ENCODE measurements at places on chromosomes 13 and 19.
A peak's percentile ranks its signal among the peaks of the same experiment; 100 is the strongest.

DNA sequence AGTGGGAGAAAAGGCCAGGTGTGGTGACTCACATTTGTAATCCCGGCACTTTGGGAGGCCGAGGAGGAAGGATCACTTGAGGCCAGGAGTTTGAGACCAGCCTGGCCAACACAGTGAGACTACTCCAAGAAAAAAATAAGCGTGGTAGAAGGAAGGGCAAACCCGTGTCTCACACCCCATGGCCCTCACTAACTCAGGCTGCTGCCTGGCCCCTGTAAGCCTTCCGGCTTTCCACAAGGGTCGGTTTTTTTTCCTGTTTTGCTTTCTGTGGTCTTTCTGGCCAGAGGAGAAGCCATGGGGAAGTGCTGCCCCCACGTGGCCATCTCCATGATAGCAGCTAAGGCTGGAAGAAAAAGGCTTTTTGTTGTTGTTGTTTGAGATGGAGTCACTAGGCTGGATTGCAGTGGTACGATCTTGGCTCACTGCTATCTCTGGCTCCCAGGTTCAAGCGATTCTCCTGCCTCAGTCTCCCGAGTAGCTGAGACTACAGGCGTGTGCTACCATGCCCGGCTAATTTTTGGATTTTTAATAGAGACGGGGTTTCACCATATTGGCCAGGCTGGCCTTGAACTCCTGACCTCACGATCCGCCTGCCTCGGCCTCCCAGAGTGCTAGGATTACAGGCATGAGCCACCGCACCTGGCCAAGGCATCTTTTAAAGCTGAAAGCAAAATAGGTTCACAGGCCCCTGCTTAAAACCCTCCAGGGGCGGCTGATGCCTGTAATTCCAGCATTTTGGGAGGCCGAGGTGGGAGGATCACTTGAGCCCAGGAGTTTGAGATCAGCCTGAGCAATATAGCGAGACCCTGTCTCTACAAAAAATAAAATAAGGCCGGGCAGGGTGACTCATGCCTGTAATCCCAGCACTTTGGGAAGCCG lies 7.5 kb upstream of the ARHGEF18 start:
- peak; percentile 79 for DNase-seq

DNA sequence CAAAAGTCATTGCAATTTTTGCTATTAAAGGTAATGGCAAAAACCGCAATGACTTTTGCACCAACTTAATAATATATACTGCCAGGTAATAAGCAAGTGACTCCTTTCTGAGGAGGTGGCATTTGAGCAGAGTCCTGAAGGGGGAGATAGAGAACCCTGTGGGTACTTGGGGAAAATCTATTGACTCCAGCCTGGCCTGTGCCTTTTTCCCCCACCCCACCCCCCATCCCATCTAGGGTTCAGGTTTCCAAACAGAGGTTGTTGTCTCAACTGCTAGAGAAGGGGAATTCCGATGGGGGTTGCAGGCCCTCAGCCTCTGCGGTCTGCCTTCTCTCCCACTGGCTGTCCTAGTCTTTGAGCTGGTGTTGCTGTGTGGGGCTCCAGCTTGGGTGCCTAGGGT lies 11.5 kb downstream of the S1PR2 start:
- no peak for DNase-seq

GRCh38 chr19:11540645-11541044 lies 2.0 kb downstream of the CNN1 start:
- no peak for DNase-seq

DNA sequence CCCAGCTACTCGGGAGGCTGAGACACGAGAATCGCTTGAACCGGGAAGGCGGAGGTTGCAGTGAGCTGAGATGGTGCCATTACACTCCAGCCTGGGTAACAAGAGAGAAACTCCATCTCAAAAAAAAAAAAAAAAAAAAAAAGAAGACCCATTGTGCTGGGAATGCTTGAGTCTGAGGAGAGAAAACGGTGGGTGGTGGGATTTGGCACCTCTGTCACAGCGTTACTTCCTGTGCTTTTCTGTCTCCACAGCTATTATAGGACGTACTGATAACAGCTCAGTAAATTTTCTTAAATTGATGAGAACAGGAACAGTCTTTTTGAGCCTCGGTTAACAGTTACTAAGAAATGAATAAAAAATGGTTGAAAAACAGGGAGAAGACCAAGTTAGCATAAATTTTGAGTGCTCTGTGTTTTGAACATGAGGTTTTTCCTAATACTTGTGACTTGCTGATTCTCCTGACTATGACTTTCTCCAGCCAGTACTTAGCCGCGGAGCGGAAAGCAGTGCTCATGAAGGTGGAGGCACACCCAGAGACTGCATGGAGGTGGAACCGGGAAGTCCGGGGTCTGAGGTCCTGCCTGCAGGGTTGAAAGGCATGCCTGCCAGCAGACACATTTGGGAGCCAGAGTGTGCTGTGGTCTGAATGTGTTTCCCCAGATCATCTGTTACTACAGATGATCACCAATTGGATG lies 55.3 kb upstream of the TEX29 start:
- DNase-seq: no peak

GRCh38 chr13:71902676-71903075 lies 35.7 kb upstream of the DACH1 start:
- no peak for DNase-seq

- DNase-seq: no peak
Measured at GRCh38 chr19:51226067-51226466, 1.2 kb downstream of the CD33 start.

DNA sequence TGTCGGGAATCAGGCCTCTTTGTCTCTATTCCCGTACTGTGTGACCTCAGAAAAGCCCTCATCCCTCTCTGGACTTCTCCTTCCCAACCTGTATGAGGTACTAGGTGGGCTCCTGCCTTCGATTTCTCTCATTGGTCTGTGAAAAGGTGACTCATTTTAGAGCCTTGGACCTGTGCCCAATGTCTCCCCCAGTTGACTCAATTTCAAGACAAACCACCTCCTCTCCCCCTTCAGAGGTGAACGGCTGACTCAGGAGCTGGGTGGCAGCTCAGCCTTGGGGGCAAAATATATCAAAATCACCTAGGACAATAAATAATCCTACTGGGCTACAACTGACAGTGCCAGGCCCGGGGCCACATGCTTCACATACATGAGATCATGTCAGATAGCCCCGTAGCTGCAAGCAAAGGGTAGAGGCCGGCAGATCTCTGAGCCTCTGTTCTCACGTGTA lies 630 bp downstream of the COQ8B start:
- peak; percentile 60 for DNase-seq

DNA sequence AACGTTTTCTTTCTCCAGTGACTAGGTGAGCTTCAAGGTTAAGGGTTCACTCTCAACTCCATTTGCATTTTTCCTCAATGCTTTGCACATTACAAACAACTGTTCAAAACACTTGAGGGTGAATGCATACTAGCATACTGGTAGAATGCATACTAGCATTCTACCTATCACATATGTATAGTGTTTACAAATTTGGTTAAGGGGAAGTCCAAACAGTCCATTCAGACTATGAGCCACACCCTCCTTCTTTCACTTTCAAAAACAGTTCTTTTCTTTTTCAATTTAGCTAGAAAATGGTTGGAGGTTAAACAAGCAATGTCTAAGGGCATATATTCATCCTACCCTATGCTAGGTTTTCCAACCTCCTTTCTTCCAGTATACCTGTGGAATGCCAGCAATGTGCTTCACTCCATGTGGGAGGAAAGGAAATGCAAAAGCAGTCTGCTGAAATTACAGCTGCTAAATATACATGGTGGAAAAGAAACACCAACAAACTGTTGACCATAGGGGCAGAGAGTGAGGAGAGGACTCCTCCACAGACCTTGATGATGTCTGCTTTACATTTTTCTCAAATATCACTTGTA lies 102.6 kb downstream of the DOCK9 start:
- no peak for DNase-seq

GRCh38 chr13:45206340-45206739 lies 5.5 kb upstream of the KCTD4 start:
- no peak for DNase-seq

DNA sequence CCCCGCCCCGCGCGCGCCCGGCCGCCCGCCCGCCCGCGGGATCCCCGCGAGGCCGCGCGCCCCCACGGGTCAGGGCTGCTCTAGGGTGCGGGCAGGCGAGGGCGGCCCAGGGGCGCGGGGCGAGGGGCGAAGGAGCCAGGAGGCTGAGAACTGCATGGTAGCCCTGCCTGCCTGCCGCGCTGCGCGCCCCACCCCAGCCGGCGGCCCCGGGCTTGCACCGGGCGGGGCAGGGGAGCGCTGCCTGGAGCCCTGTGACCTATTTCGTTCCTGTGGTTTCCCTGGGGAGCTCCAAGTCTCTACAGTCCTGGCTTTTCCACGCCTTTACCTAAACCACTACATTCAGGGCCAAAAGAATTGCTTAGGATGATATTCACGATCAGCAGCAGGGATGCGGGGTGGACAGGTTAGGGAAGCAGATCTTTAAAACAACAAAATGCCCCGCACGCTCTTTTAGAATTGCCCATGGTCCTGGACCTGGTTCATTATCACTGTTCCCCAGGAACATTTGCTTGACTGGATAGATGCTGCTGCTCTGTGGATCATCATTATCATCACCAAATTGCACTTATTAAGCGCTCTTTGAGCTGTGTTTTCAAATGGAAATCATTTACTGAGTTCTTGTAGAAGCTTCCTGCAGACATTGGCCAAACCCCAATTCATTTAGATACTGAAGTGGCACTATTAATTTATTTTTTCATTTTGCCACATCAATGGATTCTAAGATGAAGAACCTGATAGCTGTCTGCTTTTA lies 421 bp upstream of the GPR12 start:
- DNase-seq: no peak

DNA sequence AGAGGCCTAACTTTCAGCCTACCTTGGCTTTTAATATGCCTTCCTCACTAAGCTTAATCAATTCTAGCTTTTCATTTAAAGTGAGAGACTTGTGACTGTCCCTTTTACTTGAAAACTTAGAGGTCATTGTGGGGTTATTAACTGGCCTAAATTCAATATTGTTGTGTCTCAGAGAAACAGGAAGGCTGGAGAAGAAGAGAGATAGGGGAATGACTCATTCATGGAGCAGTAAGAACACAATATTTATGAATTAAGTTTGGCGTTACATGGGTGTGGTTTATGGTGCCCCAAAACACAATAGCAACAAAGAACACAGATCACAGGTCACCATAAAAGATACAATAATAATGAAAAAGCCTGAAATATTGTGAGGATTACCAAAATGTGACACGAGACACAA lies 612.1 kb downstream of the TBC1D4 start:
- DNase-seq: no peak

- no peak for DNase-seq
Measured at GRCh38 chr13:72198967-72199560, 332.1 kb upstream of the DACH1 start.

DNA sequence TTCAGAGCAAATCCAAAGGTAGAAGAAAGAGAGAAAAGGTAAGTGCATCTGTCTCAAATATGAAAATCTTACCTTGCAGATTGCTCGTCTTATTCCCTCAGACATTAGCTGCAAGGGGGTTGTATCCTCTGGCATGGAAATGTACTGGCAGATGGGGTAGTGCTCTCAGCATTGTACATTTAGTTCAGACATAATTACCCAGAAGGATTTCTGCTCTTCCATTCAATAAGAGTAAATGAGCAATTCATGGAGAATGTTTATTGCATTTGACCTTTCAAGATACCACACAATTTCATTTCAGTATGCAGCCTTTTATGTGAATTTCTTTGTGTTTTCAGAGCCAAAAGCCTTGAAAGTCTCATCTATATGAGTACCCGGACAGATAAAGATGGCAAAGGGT lies 63.8 kb downstream of the SCEL start:
- no peak for DNase-seq

DNA sequence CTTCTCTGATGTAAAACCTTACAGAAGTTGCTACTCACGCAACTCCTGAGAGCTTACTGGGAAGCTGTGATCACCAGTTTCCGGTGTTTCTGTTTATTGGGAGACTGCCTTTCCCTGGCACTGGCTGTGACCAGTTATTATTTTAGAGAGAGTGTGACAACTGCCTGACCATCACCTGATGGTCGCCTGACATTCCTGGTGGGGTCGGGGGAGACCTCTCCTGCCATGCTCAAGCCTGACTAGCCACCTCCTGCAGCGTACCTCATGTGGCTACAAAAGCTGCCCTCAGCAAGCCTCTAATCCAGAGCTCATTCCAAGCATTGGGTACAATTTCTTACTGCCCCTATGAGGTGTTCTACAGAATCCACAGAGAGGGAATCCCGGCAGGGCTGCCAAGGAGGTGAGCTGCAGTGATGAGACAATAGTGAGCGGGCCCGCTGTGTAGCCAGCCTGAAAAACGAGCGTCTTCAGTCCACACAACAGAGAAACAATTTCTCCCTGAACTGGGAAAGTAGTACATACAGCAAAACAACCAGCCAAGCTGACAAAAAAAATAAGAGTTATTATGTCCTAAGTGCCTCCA lies 28.7 kb downstream of the GJA3 start:
- no peak for DNase-seq

Measured in stimulated activated CD8-positive, alpha-beta memory T cell treated with anti-CD3 and anti-CD28 coated beads, Interleukin-4, amount 100 ng/mL, for 1 hour (primary cell).